H9 (cell line): ENCODE measurements at places on chromosomes 6 and 20. TPM values are rescaled to one million over a fixed set of nuclear protein-coding genes. Genes with fewer than 3 reads are reported as not detected.

GRCh38 chr20:48129345-48129942, 344.2 kb upstream of the SULF2 start:
- H3K27ac ChIP-seq, result no peak overlapping the region
- no peaks in the 10 kb centered on the region; the same call in 1 of the 2 replicates for H3K27me3 ChIP-seq
- DNase-seq, result no peak
- H3K36me3 ChIP-seq, result no peaks in the 10 kb centered on the region; the same call in 2 of the 3 replicates

Gene PAQR8
- 3.0 and 3.4 TPM in 2 replicates for total RNA-seq

Gene BYSL
- total RNA-seq, result 71.1 and 74.2 TPM in 2 replicates

Gene POU5F1
- 2,134 TPM in 2 replicates for total RNA-seq

- no peak overlapping the region for H3K4me3 ChIP-seq
- no peak overlapping the region for H3K27ac ChIP-seq
- DNase-seq, result no peak
- no peaks in the 10 kb centered on the region for H3K36me3 ChIP-seq
- no peaks in the 10 kb centered on the region for H3K4me1 ChIP-seq
Observed at GRCh38 chr20:17771206-17772004, 71.6 kb downstream of the BANF2 start.

DNA sequence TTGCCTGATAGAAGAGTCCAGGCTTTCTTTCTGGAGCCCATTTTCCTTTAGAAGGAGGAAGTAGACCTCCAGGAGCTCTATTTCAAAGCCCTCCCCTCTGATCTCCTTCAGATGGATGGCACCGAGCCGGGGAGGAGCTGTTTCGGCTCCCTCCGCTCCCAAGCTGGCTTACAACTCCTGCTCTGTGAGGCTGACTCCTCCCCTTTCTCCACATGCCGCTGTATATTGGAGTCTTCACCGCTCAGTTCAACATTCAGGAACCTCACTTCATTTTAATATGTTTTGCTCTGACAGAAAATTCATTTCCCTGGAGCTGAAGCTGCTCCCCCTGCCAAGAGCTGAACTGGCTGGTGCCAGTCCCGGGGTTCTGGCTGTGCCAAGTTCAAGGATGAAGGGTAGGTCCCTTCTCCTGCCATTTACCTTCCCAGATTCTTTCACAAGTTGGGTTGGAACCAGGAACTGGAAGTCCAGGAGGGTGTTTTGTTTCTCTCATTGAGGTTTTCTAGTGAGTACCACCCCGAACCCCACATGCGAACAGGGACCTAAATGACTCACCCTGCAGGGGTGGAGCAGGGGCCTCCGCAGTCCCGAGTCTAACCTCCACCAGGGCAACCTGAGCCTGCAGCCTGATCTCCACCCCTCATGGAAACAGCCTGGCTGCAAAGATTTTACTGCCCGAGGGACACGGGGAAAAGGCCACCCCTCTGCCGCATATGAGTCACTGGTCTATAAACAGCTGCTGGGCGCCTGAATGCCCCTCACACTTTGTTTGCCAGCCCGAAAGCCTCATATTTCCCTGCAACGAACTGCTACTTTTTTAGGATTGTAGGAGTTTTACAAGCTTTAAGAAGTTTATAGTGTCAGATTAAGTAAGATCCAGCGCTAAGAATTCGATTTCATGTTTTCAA, 68.6 kb upstream of the FOXA2 start:
- H3K36me3 ChIP-seq, result no peaks in the 10 kb centered on the region
- DNase-seq, result peak; percentile 55
- no peaks in the 10 kb centered on the region; the same call in 1 of the 2 replicates for H3K4me1 ChIP-seq
- H3K4me3 ChIP-seq, result no peak overlapping the region
- no peak overlapping the region for H3K27ac ChIP-seq
- no peaks in the 10 kb centered on the region for H3K27me3 ChIP-seq

DNA sequence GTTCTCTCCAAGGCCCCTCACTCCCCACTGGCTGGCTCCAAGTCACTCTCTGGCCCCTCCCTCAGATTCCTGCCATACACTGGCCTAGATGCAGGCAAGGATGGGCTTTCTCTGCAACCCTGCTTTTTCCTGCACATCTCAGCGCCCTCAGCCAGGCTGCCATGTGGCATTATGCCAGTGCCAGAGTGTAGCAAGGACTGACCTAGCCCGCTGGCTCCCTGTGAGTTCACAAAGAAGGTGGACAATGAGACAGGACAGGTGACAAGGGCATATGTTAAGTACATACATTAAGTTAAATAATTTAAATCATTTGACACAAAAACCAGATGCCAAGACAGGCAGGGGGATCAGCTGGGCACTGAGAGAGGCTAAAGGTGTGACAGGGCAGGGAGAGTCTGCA, 394.6 kb downstream of the ZFAND3 start:
- H3K27me3 ChIP-seq, result no peaks in the 10 kb centered on the region
- no peak overlapping the region; the same call in 2 of the 3 replicates for H3K4me3 ChIP-seq
- H3K36me3 ChIP-seq, result no peaks in the 10 kb centered on the region
- H3K27ac ChIP-seq, result no peak overlapping the region
- peaks cover 10% of the 10 kb centered on the region; the same call in 1 of the 2 replicates for H3K4me1 ChIP-seq
- no peak for DNase-seq

DNA sequence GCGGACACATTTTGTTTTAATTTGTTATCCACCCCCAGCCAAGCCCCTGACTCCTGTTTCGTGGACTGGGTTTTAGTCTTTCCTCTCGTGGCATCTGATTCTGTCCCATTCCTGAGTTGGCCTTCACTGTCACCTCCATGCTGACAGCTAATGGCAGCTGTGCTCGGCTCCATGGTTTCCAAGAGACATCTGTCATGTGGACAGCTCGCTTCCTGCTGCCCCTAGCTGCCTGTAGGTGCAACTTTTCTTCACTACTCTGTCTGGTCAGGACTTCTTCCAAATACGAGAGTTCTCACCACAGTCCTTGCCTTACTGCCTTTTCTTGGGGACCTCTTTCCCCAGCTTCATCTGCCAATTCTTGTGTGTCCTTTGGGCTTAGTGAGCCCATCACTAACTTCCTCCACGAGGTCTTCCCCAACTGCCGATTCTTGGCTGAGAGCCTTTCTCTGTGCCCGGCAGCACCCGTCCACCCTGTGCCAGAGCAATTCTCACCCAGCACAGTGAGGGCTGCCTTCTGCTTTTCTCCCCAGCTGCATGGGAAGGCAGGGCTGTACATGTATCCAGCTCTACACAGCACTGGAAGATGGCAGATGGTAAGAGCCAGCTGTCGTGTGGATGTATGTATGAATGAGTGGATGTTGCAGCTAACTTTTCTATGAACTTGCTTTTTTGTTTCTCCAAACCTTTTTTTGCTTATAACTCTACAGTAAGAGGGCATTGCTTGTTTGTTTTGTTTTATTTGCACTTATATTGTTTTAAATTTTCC, 140.4 kb downstream of the F13A1 start:
- H3K36me3 ChIP-seq, result no peaks in the 10 kb centered on the region
- H3K4me1 ChIP-seq, result no peaks in the 10 kb centered on the region
- no peaks in the 10 kb centered on the region for H3K27me3 ChIP-seq
- no peak overlapping the region for H3K4me3 ChIP-seq
- H3K27ac ChIP-seq, result no peak overlapping the region

GRCh38 chr20:3811467-3812258, 8.7 kb upstream of the AP5S1 start:
- H3K4me1 ChIP-seq, result peaks cover 3% of the 10 kb centered on the region
- H3K27ac ChIP-seq, result no peak overlapping the region
- no peaks in the 10 kb centered on the region for H3K27me3 ChIP-seq
- H3K36me3 ChIP-seq, result no peaks in the 10 kb centered on the region; the same call in 2 of the 3 replicates
- DNase-seq, result no peak
- no peak overlapping the region for H3K4me3 ChIP-seq

DNA sequence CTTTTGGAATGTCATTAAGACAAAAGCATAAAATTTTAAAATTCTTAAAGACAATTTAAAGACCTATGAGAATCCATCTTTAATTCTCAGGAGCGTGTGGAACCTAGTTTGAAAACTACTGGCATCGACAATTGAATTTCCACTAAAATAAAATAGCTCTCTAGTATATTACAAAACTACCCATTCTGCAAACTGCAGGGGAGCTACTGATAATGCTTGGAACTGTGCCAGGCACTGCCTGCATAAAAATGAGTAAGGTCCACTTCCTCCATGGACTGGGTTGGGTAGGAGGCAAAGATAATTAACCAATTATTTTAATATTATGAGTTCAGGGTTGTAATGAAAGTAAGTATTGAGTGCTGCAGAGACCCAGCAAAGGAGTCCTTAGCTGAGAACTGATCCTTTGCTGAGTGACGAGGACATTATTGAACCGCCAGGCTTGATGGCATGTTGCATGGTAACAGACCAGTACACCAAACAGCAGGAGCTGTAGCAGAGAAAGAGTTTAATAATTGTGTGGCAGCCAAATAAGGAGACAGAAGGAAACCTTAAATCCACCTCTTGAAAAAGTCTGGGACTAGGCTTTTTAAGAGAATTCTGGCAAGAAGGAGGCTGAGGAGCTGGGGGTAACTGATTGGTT, 261.3 kb downstream of the ESR1 start:
- H3K27me3 ChIP-seq, result no peaks in the 10 kb centered on the region
- H3K4me3 ChIP-seq, result no peak overlapping the region
- H3K4me1 ChIP-seq, result no peaks in the 10 kb centered on the region
- H3K27ac ChIP-seq, result no peak overlapping the region
- DNase-seq, result no peak

DNA sequence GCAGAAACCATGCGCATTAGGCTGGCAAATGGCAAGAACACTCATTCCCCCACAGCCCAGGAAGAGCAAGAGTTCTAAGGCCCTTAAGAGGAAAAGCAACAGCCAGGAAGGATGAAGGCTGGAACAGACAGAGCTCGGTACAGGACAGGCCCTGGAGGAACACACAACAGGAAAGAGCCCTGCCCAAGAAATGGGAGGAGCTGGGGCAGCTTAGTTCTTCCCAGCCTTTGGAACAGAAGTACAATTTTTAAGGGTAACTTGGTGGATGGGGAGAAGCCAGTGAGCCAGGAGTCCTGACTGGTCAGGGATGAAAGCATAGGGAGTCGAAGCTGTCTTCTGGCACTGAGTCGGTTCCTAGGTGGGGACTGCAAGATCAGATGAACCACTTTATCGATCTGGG, 32.4 kb downstream of the OR2B2 start:
- H3K4me1 ChIP-seq, result 0 out of 2 replicates have a peak, but pooled peaks cover 2% of the 10 kb centered on the region
- no peak for DNase-seq
- H3K27me3 ChIP-seq, result no peaks in the 10 kb centered on the region
- H3K27ac ChIP-seq, result no peak overlapping the region
- H3K4me3 ChIP-seq, result no peak overlapping the region

GRCh38 chr6:93787841-93788240, 368.5 kb upstream of the EPHA7 start:
- peak overlapping the region; percentile 90 for H3K27ac ChIP-seq
- H3K4me1 ChIP-seq, result peaks cover 10% of the 10 kb centered on the region; the same call in 1 of the 2 replicates
- no peak for DNase-seq
- H3K36me3 ChIP-seq, result peaks cover 5% of the 10 kb centered on the region

- H3K27me3 ChIP-seq, result no peaks in the 10 kb centered on the region
- no peak for DNase-seq
- no peaks in the 10 kb centered on the region for H3K4me1 ChIP-seq
- no peak overlapping the region for H3K4me3 ChIP-seq
- H3K36me3 ChIP-seq, result no peaks in the 10 kb centered on the region
Observed at GRCh38 chr6:5632348-5632935, 371.1 kb downstream of the FARS2 start.

DNA sequence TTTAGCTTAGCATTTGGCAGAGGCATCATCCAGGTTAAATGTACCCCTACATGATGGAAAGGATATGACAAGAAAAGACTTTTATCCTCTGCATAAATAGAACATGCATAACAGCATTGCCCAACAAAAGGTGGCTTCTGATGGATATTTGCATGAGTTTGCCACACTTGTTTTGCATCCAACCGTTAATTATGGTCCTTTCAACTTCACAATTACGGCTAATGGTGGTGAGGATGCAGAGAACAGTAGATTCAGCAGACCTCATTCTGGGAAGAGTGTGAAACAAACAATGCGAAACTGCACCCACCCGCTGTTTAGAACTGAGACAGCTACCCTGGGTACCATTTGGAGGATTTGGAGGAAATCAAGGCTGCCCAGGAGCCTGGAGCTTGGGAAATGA, 690.9 kb upstream of the CHD6 start:
- DNase-seq, result no peak
- H3K27ac ChIP-seq, result no peak overlapping the region
- H3K4me3 ChIP-seq, result no peak overlapping the region
- no peaks in the 10 kb centered on the region for H3K4me1 ChIP-seq
- H3K27me3 ChIP-seq, result no peaks in the 10 kb centered on the region

- DNase-seq, result no peak
- H3K36me3 ChIP-seq, result no peaks in the 10 kb centered on the region; the same call in 2 of the 3 replicates
- H3K27ac ChIP-seq, result no peak overlapping the region
- no peak overlapping the region for H3K4me3 ChIP-seq
- H3K27me3 ChIP-seq, result no peaks in the 10 kb centered on the region
Observed at GRCh38 chr6:34525431-34526175, 30.5 kb downstream of the SPDEF start.

- peak overlapping the region; percentile 72; the same call in 2 of the 3 replicates for H3K4me3 ChIP-seq
- H3K36me3 ChIP-seq, result no peaks in the 10 kb centered on the region
- no peaks in the 10 kb centered on the region; the same call in 1 of the 2 replicates for H3K4me1 ChIP-seq
- no peak overlapping the region for H3K27ac ChIP-seq
Observed at GRCh38 chr20:36153204-36153603, 1.3 kb upstream of the EPB41L1 start.

DNA sequence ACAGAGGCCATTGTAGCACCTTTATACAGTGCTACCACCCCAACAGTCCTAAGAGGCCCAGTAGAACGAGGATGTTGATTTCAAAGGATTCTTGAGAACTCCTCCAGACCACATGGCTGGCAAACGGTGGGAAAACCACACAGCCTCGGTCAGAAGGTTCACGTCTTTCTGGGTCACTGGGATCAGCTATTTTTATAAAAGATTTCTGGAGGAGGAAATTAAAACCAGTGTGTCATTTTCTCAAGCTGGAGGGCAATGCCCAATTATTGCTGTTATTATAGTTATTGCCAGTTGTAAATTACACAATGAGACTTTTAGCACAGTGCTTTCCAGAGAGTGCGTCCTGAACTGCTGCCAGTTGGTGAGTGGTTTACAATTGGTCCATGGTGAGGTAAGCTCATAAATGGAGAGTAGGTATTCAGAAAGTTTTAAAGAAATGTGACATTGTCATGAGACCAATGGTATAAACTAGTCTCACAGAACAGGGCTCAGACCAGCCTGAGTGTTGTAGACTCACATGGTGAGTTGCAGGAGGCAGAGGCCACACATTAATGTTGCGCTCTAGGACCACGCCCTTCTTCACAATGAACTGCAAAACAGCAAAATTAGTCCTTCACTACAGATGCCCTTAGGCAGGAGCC, 8.4 kb upstream of the PPP1R14C start:
- no peaks in the 10 kb centered on the region for H3K36me3 ChIP-seq
- no peaks in the 10 kb centered on the region for H3K27me3 ChIP-seq
- DNase-seq, result no peak
- no peak overlapping the region for H3K27ac ChIP-seq

Gene UNC93A
- total RNA-seq, result 0.70 and 0.94 TPM in 2 replicates
